ENCODE measurements at places on chromosomes 4 and X. TPM values are rescaled to one million over a fixed set of nuclear protein-coding genes. Genes with fewer than 3 reads are reported as not detected.

RAB39B gene
- 0.17 TPM for total RNA-seq

PRKG2 gene
- total RNA-seq = 0.08 TPM

- H3K27ac ChIP-seq = no peak overlapping the region
- DNase-seq = no peak
- H3K27me3 ChIP-seq = no peaks in the 10 kb centered on the region
- peaks cover 3% of the 10 kb centered on the region for H3K36me3 ChIP-seq
Measured at GRCh38 chr4:41632481-41633073, 94.6 kb downstream of the LIMCH1 start.

DNA sequence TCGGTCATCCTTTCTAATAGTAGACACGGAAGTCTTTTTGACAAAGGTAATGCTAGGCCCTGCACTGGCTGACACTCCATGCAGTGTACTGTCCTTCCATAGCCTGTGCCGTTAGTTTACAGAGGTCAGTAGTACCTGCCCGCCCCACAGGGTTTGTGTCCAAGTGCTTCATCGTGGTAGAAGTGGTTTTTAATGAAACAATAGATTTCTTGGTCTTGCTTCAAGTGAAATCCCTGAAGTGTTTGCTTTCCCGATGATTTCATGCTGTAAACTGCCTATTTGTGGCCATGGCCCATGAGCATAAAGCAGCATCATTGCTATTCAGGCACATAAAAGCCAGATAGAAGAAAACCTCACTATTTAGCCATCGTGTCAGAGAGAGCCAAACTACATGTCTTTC, 139.3 kb downstream of the GPR143 start:
- H3K27ac ChIP-seq = no peak overlapping the region
- no peaks in the 10 kb centered on the region for H3K27me3 ChIP-seq
- no peak overlapping the region for H3K4me3 ChIP-seq
- no peaks in the 10 kb centered on the region for H3K36me3 ChIP-seq

DNA sequence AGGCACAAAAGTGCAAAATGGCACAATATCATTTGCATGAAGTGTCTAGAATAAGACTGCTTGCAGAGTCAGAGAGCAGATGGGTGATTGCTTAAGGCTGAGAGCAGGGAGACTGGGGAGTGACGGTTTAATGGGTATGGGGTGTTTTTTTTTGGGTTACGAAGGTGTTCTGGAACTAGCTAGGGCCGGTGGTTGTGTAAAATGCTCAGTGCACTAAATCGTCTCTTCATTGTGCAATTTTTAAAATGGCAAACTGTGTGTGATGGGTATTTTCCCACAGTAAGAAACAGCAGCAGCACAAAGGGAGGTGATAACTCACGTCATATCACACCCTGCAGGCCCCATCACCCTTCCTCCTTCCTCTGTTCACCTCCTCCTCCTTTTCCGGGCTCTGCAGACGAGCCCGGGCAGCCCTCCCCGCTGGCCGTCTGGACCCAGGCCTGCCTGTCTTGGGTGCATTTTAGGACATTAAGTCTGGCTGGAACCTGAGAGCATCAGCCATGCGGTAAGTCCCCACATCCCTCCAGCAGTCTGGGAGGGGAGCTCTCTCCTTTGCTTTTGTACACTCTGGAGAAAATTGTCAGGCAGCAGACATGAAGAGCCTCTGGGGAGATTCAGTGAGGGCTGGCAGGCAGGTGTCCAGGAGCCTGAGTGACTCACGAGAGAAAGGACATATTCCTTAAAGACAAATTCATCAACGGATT, 42.7 kb downstream of the ASMT start:
- H3K36me3 ChIP-seq = no peaks in the 10 kb centered on the region
- H3K4me3 ChIP-seq = no peak overlapping the region
- no peaks in the 10 kb centered on the region for H3K27me3 ChIP-seq

DNA sequence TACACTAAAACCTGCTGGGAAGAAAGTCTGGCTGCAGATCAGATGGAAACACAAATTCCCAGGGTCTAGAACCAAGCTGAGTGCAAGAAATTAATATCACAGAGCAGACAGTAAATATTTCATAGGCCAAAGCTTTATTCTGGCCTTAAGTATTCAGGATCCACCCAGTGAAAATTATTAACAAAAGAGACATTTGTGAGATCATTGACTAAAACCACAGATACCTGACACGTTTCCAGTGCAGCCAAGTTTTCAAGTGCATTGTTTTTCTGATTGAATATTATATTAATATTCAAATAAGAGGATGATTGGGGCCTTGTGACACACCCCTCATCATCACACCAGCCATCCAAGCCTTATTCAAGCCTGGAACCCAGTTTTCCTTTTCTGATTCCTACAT, 10.3 kb downstream of the ELOVL6 start:
- no peaks in the 10 kb centered on the region for H3K36me3 ChIP-seq
- H3K27me3 ChIP-seq = no peaks in the 10 kb centered on the region
- no peak for DNase-seq

- H3K4me3 ChIP-seq = no peak overlapping the region
- no peaks in the 10 kb centered on the region for H3K36me3 ChIP-seq
- H3K4me1 ChIP-seq = no peaks in the 10 kb centered on the region
- no peaks in the 10 kb centered on the region for H3K27me3 ChIP-seq
- no peak overlapping the region for H3K27ac ChIP-seq
Measured at GRCh38 chr4:176259330-176260090, 9.5 kb downstream of the ASB5 start.

- H3K27me3 ChIP-seq = no peaks in the 10 kb centered on the region
- H3K4me1 ChIP-seq = no peaks in the 10 kb centered on the region
- no peaks in the 10 kb centered on the region for H3K36me3 ChIP-seq
- no peak overlapping the region for H3K4me3 ChIP-seq
Measured at GRCh38 chr4:104549736-104550135, 55.0 kb upstream of the CXXC4 start.

All from liver (tissue), 10 donors.